ENCODE measurements at places on chromosomes 3 and 15.

DNA sequence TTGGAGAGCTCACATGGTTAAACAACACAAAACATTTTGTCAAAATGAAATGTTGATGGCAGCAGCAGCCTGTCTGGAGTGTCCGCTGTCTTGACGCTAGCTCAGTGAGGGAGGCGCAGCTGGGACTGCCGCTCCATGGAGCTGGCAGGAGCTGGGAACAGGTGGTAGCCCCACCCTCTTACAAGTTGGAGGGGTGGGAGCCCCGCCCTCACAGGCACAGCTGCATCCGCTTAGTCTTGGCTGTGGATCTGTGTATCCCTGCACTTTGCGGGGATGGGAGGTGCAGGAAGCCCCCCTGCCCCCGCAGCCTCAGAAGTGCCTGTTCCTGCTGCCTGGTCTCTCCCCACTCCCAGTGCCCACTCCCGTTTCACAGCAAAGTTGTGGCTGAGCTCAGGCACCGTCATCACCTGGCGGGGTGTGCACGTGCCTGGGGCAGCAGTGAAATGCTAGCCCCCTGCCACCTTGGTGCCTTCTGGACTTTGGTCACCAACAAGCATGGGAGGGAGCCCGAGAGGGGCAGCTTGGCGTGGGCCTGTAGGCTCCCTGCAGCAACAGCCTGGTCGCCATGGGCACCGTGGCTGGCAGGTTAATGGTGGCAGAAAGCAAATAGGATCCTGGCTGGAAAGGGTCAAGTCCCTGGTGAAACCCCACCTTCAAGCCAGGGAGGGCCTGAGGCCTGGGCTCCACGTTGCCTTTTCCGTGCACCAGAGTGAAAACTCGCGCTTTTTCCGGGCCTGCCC, 53.8 kb upstream of the CADM2 start:
- no peak for DNase-seq

- no peak for DNase-seq
Observed at GRCh38 chr15:31487811-31488436, 161.3 kb downstream of the KLF13 start.

- no peak for DNase-seq
Observed at GRCh38 chr15:84721371-84721770, 5.4 kb upstream of the SEC11A start.

GRCh38 chr3:16614033-16615031, 9.1 kb upstream of the DAZL start:
- no peak for DNase-seq

DNA sequence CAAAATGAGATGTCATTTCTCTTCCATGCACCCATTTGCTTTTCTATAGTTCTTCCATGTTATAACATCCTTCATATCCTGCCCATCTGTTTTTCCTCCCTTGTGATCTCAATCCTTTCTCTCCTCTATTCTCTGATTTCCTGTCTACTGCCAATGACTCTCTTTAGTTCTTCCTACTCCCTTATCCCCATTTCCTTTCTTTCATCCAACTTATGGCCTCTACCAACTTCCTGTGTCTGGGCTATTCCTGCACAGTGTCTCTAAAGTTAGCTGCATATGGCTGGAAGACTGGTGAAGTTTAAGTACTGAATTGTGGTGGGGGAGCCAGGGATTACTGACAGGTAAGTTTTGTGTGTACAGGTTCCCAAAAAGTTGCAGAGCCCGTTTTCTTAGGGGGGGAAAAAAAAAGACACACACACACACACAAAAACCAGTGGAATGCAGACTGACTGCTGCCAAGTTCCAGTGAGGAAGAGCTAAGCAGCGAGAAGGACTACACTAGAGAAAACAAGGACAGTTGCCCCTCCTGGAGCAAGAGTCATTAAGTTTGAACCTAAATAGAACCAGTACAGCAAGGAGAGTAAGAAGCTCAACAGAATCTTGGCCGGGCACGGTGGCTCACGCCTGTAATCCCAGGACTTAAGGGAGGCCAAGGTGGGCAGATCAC, 28.8 kb downstream of the XRN1 start:
- no peak for DNase-seq

DNA sequence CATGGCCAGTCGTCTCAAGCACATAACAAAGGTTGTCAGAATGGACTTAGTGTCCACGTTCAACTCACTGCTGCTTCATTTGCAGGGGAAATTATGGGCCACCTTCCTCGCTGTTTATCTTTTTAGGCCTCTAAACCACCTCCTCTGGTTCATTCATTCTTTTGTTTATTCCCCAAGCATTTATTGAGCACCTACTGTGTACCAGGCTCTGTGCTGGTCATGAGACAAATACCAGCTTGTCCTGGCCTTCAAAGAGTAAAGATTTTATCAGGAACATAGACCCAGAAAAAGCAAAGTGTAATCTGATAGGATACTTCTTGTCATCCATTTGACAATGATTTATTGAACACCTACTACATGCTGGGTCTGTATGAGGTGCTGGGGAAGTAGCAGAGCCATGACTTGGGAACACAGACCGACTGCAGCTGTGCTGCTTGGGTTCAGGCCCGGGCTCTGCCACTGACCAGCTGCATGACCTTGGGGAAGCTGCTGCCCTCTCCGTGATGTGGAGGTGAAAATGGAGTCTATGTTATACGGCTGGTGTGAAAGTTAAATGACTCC, 63.4 kb upstream of the SLC6A6 start:
- DNase-seq, result no peak

DNA sequence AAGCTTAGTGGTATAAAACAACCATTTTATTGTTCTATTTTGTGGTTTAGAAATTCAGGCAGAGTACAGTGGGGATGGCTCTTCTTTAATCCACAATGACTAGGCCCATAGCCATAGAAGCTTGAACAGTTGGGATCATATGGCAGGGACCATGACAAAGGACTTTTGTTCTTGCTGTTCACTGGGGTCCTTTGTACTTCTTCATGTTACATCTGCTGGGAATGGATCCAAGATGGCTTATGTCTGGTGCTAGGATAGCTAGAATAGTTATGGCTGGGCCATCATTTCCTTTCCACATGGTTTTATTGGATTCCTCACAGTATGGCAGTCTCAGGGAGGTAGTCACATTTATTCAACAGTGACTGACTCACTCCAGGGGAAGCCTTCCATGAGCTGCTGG, 427.9 kb upstream of the AGTR1 start:
- no peak for DNase-seq

GRCh38 chr3:151276687-151277042, 1.7 kb downstream of the P2RY14 start:
- no peak for DNase-seq

DNA sequence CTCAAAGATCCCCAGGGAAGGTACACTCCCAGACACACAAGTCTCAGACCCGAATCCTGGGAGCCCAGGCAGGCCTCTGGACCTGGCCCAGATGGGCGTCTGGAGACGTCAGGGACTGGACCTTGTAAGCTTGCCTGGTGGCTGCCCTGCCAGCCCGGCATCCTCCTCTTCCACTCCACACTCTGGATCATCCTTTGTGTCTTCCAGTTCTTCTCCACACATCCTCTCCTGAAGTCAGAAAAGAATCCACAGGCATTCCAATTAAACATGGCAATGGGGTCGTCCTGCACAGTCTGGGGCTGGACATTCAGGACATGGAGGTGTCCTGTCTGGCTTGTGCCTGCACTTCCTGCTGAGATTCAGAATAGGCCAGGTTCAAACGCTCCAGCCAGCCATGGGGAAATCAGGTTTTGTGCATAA, 208.8 kb upstream of the IGF1R start:
- no peak for DNase-seq

Measured in Panc1 (cell line).